ENCODE measurements at places on chromosomes 1 and 21.

- no peak for DNase-seq
Measured at GRCh38 chr1:206975306-206975705, 5.0 kb upstream of the FCAMR start.

GRCh38 chr1:156517748-156518147 is 17.2 kb upstream of the MEF2D start:
- DNase-seq: no peak

DNA sequence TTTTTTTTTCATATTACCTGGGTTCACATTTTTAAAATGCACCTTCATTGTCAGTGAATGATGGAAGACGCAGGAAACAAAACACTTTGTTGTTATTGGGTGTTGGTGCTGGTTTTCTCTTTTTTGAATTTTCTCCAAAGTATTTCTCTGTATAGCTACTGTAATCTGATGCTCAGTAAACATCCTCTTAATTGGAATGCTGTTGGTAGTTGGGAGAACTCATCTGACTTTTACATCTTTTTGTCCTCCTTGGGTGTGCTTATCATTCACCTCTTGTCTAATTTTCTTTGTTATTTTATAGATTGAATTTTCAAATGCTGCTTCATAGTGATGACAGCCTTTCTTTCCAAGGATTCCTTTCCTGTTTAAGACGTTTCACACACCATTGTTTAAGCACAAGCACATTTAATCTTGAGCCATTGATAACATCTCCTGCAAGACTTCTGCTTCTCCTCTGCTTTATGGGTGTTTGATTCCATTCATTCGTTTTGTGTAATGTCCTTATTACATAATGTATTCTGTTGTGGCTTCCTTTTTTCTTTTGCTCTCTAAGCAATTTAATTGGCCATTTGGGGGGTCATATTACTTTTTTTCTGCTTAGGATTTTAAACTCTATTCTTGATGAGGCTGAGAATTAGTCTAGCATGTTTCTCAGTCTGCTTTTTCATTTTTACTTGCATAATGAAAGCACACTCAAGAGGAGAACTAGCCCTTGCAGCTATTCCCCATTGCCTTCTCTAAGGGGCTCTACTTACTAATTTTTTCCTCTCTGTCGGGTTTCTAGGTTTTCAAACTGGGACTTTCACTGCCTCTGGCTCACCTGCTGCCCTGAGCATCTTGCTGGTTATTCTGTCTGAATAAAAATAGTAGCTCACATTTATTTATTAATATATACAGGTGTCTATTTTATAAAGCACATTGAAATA is 42.0 kb upstream of the CD34 start:
- DNase-seq: no peak

GRCh38 chr1:151443846-151444782 is 15.2 kb downstream of the POGZ start:
- DNase-seq: no peak

GRCh38 chr1:38102636-38103035 is 56.0 kb upstream of the POU3F1 start:
- no peak for DNase-seq

DNA sequence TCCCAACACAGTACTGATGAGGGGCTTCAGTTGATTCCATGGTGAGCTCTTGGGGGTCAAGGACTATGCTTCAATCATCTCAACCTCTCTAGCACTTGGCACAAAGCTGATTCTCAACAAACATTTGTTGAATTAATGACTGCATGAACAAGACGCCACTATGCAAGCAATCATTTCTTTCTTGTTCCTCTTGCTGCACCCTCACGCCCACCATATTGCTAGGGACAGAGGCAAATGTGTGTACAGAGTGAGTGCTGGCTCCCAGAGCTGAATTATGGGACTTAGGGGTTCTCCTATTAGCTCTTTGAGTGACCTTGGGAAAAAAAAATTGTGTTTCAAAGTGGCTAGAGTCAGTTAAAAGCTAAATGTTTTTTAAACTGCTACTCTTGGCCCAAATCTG is 2.5 kb downstream of the ADAR start:
- DNase-seq: no peak

DNA sequence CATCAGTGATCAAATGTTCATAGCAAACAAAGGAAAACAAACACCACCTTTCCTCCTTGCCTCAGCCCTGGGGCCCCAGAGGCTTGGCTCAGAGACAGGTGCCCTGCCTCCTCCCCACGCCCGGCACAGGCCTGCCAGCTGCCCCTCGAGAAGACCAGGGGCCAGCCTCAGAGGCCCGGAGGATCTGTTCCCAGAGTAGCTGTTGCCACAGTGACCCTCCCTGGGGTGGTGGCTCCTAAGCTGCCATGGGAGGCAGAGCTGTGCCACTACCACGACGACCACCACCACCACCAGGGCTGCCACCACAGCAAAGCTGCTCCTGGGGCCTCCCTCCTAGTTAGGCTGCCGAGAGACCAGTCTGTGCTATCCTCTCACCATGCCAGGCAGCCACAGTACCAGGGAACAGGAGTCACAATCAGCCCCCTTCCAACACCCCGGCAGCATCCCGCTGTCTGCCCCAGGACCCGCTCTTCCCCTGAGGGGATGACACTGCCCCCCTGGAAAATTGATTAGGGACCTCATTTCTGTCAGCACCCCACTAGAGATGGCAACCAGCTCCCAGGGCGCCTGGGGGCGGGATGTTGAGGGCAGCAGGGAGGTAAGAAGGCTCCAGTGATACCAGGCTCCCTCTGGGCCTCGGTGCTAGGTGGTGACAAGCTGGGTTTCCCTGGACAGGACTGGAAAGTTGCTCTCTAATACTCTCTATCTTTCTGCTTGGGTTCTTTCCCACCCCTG is 30.5 kb downstream of the KCNC4 start:
- DNase-seq: no peak

GRCh38 chr1:41742219-41742618 is 176.5 kb downstream of the HIVEP3 start:
- no peak for DNase-seq

DNA sequence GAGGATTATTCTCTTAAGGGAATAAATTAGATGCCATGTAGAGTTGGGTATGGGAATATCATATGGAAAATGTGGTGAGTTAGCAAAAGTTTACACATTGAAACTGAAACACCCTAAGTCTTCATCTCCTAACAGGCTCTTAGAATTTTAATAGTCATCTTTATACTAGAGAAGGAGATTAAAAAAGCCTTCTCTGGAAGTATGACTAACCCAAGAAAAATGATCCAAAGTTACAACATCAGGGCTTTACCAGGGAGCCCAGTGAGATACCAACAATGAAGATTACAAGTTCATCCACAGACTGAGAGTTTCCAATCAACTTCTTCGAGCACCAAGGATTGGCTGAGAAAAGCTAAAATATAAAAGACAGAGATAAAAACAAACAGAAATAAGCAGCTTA is 70.0 kb upstream of the KIAA0040 start:
- DNase-seq: no peak

DNA sequence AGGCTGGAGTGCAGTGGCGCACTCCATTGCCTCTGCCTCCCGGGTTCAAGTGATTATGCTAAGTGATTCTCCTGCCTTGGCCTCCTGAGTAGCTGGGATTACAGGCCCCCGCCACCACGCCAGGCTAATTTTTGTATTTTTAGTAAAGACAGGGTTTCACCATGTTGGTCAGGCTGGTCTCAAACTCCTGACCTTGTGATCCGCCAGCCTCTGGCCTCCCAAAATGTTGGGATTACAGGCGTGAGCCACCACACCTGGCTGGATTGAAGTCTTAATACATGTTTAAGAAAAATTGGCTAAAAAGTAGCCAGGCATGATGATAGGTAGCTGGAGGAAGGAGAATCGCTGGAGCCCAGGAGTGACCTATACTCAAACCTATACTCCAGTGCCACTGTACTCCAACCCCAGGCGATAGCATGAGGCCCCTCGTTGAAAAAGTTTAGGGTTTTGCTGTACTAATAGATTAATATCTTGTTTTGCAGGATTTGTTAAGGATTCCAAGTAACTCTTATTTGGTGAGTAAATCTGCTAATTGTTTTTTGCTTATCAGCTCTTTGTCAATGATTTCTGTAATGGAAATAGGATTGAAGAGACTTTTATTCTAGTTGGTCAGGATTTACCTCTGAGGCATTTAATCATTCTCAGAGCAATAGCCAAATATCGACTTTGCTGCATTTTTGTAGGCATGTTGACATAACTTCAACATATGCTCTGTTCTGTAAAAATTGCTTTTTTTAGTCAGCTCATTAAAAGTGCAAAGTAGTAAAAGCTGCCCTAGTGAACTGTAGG is 2.0 kb downstream of the RCC1 start:
- no peak for DNase-seq

DNA sequence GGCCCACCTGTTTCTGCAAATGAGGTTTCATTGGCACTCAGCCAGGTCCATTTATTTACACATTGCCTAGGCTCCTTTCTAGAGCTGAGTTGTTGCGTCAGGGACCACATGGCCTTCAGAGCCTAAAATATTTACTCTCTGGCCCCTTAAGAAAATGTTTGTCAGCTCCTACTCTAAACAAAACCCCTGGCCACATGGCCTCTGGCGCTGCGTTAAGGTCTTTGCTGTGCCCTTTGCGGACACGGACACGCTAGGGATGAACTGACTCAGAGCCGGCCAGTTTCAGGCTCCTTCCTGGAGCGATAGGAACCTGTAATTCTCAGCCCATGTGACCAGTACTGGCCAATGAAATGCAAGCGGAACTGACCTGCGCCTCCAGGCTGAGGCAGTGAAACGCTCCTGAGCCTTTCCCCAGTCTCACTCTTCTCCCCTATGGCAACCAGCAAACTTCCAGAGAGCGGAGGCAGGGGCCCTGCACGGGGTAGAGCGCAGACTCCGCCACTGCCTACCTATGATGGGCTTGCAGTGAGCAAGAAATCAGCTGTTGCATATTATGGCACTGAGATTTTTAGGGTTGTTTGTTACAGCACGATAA is 160.3 kb downstream of the ETS2 start:
- DNase-seq: peak; percentile 79

DNA sequence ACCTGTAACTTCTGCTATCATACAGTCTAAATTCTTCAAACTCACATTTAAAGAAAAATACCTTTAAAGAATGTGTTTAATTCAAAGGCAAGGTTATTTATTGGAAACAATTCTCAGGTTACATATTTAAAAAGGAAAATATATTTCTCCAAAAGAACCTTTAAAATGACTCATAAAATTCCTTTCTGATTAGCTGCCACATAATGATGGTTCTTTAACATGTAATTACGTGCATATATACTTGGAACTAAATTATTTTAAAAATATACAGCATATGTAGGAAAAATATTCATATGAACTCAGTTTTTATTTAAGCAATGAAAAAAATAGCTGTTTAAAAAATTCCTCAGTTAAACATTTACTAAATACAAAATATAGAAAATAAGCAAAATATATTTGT is 173.6 kb downstream of the COP1 start:
- DNase-seq: no peak

GRCh38 chr21:33686386-33686785 is 44.1 kb downstream of the ITSN1 start:
- DNase-seq: no peak

DNA sequence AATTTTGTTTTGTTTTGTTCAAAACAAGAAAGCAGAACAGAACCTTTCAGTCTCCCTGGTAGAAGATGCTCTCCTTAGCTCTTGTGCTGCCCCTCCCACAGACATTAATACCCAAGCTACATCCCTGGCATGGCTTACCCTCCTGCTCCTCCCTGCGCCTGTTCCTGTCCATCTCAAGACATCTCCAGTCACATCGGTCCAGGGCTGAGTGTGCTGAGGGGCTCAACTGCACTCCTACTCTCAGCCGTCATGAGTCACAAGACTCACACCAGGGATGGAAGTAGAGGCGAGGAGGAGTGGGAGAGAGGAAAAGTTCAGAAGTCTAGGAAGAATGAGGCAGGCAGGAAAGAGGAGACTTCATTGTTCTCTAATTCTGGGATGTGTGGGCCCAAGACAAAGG is 9.2 kb upstream of the TACSTD2 start:
- no peak for DNase-seq

- no peak for DNase-seq
Measured at GRCh38 chr1:235823684-235824083, 43.0 kb downstream of the LYST start.

GRCh38 chr21:41521489-41522027 is 13.6 kb upstream of the TMPRSS2 start:
- no peak for DNase-seq

DNA sequence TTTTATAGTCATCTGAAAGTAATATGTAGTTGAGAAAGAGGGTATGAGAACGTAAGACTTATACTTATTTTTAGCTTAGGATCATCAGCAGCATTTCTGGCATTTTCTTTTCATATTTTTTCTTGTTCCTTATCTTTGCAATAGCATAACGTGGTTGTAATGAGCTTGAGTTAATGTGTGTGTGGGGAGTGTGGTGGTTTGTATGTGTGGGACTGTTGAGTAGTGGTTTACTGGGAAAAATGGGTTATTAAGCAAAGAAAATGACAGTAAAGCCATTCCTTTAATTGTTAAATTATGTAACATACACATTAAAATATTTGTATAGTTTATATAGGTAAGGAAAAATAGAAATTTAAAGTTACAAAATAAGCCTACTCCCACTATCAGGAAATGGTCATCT is 15.2 kb downstream of the PIP5K1A start:
- DNase-seq: no peak

DNA sequence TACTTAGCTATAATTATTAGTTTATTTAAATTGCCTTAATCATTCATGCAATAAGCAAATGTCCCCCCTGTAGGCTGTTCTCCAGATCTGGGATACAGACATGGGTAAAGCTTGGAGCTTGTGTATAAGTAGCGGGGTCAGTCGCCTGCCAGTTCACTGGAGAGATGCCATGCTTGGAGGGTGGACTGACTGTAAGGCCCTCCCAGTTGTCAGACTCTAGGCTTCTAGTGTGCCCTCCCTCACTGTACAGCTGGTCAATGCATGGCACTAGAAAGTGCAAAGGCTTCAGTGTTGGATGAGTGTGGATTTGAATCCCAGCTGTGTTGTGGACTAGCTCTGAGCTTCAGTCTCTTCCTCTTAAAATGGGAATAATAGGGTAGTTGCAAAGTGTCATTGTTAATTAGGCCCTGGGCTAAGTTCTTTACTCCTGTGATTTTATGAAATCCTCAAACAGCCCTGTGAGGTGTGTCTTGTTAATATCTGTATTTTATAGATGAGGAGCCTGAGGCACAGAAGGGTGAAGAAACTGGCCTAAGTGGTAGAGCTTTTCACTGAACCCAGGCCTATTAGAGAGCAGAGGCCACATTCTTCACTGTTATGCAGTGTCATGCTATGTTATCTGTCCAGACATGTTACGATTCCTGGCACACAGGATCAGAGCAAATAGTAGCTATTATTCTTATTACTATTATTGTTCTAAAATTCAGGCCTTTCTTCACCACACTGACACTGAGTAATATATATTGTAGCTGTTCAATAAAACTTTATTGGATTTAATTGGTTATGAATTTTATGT is 85.9 kb downstream of the ROR1 start:
- no peak for DNase-seq

Data from NCI-H187 (cell line).